ENCODE measurements at places on chromosomes 2 and 18. TPM values are rescaled to one million over a fixed set of nuclear protein-coding genes. Genes with fewer than 3 reads are reported as not detected.

DNA sequence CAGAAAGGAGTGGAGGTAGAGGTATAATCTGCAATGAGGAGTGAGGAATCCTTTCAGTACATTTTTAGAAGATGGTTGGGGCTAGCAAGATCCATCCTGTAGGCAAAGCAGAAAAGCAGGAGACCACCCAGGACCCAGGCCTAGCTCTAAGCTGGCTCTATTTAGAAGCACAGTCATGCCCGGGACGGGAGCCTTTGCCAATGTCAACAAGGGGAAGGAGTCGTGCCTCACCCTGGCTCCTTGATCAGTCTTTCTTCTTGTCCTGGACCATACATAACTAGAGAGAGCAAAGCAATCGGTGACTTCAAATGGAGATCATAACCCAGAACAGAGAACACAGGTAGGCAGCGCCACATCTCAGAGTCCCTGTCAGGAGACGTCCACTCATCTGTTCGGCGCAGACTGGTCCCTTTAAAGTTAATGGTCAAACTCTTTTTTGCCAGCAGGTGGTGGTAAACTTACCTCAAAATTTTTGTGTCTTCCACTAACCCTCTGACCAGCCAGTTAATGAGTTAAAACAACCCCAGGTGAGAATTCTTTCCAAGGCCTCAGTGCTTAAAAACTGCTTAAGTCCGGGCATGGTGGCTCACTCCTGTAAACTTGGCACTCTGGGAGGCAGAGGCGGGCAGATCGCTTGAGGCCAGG lies 8.0 kb downstream of the MC5R start:
- DNase-seq = no peak

GRCh38 chr2:19885791-19886190 lies 16.0 kb downstream of the TTC32 start:
- DNase-seq = no peak

DNA sequence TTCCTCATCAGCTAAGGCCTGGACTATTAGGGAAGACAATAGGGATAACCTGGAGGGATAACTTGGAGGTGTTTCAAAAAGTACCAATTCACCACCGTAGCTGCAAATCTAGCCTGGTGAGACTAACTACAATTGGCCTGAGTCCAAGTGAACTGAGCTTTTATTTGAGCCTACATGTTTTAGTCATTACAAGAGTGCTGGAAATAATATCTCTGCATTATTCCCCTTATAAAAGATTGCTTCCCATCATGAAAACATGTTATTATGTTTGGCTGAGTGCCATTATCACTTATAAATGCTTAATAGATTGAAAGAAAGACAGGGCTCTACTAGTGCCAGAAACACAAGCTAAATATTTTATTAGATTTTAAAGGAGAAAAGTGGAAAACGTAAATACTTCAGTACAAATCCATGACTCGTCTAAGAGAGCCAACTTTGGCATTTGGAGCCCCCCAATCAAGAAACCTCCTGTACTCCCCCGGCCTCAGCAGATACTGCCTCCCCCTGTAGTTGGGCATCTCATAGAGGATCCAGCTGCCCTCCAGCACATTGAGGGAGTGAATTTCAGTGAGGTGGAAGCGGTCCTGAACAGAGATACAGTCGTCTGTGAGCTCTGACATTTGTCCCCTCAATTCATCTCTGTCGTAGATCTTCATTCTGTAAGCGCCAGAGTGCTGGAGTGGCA lies 3.6 kb downstream of the CRYGB start:
- DNase-seq = no peak

DNA sequence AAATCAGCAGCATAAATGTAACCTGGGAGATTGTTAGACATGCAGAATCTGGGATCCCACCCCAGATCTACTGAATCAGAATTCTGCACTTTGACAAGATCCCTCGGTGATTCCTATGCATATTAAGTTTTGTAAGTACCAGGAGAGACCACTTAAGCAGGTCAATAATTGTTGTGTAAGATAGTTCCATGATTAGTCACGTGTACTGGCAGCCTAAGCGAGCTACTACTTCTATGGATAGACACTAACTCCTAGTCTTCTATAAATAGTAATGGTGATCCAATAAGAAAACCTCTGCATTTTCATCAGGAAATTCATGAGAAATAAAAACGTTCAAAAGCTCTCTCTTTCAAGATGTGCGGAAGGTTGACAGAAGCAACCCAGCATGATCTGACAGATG lies 988.2 kb upstream of the CHAC2 start:
- DNase-seq = no peak

DNA sequence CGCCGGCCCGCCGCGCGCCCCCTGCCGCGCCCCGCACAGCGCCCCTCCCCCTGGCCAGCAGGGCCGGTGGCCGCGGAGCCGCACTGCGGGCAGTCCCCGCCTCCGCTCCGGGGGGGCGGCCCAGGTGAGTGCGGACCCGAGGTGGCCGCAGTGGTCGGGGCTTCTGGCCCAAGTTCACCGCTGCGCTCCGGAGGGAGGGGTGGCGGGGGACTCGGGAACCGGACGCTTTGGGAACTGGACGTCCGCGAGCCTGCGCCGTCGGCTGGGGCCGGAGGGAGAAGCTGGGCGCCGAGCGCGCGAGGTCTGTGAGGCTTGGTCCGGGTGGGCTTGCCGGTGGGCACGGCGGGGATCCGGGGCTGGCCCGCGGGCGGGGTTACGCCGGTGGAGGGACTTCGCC lies 591 bp upstream of the LDLRAD4 start:
- peak; percentile 17 for DNase-seq

- no peak for DNase-seq
Observed at GRCh38 chr2:152200101-152200500, 24.5 kb upstream of the STAM2 start.

DNA sequence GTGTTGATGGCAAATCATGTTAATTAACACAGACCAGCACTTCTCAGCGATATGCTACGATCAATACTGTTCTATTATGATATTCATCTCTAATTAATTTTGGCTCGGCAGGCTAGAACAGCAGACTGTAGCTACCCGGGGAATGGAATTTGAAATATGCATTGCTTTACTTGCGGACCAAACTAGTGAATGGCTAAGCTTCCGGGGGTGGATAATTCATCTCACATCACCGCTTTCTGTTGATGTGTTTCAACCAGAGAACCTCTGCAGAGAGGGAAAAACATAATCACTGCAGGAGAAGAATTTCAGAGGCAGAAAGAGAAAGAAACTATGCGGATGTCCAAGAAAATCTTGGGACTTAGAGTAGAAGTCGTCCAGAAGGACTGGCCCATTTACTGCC lies 490.9 kb downstream of the STK39 start:
- DNase-seq = no peak

- DNase-seq = no peak
Observed at GRCh38 chr18:12405066-12405465, 2.7 kb upstream of the PRELID3A start.

DNA sequence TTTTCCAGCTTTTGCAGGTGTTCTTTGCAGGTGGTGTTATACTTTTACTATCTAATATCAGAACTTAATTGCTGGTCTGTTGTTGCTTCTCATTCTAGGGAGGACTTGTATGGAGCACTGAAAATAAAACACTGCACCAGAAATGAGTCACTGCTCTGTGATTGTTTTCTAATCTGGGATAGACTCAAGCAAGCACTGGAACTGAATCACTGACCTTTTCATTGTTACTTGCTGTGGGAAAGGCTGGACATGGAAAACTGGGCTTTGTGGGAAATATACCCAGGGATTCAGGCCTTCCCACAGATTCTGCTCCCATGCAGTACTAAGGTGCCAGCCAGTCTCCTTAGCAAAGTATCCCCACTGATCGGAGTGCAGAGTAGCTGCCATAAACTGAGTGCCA lies 470.0 kb upstream of the GCFC2 start:
- no peak for DNase-seq

DNA sequence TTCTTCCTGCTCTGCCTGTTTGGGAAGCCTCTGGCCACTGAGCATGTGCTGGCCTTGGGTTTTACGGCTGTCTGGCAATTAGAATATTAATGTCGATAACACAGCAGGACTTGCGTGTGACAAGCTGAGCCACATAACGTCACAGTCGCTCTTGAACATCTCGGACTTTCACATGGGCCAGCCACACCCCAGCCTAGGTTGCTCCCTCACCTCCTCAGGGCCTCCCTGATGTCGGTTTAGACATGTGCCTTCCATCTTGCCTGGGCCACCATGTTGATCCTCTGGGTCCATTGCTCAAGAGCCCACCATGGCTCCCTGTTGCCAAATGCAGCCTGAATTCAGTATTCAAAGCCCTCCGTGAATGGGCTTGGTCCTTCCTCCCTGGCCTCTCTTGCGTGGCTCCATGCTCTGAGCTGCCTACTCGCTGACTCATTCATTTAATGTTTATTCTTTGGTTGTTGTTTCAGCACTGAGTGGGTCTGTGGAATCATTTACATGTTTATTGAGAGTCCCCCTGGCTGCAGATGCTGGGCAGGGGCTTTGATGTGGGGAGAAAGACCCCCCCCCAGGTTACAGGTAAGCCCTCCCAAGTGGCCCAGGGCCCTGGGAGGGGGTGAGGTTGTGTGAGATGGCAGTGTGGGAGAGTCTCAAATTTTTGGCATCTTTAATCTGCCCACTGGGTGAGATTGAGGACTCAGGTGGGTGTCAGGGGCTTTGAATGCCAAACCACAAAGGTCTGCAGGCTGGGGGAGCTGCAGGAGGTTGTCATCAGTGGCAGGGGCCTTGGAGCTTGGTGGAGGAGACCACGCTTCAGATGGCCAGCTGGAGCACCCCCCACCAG lies 62.0 kb downstream of the ODC1 start:
- DNase-seq = no peak

- DNase-seq = no peak
Observed at GRCh38 chr18:62953663-62954062, 238.3 kb downstream of the PHLPP1 start.

DNA sequence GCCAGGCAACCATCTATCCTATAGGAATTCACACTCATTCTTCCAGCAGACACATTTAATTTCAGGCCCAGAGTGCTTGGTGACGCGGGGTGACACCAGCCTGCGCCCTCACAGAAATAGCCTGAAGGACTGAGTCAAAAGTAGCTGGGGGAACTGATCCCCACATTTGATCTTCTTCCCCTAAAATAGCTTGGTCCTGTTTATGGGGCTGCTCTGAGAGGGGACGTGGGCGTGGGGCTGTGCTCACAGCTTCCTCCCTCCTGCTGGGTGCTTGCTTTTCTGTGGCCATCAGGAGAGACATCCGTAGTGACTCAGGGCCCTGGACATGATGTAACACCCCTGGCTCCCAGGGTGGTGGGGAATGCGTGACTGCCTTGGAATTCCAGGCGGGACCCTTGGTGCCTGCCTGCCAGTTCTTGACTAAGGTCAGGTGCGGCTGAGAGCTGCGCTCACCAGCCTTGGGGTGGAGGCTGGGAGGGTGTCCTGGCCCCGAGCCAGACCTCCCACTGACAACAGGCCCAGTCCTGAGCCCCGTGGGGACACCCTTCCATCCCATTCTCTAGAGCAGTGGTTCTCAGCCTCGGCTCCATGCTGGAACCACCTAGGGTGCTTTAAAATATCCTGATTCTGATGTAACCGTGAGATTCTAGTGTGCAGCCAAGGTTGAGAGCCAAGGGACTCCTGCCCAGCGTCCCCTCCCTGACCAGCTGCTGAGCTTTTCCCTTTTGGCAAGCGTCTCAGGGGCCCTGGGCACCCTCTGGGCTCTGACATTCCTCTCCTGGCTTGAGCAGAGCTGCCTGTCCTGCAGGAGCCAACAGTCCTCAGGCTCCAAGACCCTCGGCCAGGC lies 47.4 kb upstream of the SMAD7 start:
- no peak for DNase-seq

GRCh38 chr2:1366546-1367134 lies 46.6 kb upstream of the TPO start:
- no peak for DNase-seq

GRCh38 chr2:112692495-112692911 lies 28.3 kb upstream of the NT5DC4 start:
- DNase-seq = peak; percentile 87

GRCh38 chr18:36633961-36634412 lies 194.8 kb downstream of the TPGS2 start:
- DNase-seq = no peak

DNA sequence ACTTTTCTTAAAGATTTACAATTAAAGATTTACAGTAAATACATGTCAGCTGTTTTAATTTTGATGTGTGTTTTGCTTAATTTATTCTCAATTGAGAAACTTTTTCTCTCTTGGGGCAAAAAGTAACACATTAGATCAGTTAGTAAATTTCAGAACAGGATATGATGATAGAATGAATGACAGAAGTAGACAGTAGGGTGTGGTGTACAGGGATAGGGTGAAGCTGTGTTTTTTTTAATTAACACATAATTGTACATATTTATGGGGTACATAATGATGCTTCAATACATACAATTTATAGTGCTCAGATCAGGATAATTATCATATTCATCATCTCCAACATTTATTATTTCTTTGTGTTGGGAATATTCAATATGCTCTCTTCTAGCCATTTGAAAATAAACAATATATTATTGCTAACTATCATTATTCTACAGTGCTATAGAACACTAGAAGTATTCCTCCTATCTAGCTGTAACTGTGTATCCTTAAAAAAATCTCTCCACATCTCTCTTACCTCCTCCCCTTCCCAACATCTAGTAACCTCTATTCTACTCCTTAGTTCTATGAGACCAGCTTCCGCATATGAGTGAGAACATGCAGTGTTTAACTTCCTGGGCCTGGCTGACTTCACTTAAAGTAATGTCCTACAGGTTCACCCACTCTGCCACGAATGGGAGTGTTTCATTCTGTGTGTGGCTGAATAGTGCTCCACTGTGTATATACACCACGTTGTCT lies 175.2 kb downstream of the SNTG2 start:
- no peak for DNase-seq

- DNase-seq = no peak
Observed at GRCh38 chr2:85324639-85325465, 2.9 kb downstream of the TGOLN2 start.

DNA sequence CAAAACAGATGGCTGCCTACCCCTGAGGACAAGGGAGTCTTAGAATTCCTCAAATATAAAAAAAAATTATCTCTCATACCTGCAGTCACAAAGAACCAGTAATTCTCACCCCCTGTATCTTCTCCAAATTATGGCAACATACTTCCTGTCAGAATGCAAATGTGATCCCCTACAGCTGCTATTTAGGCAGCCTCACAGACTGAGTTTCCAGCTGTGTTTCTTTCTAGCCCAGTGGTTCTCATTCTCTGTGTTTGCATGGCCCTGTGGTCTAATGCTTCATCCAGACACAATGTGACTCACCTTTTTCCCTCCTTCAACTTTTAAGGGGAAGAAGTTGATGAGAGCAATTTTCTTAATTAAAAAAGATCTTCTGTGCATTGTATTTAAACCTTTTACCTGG lies 726.3 kb downstream of the TSN start:
- DNase-seq = no peak

DNA sequence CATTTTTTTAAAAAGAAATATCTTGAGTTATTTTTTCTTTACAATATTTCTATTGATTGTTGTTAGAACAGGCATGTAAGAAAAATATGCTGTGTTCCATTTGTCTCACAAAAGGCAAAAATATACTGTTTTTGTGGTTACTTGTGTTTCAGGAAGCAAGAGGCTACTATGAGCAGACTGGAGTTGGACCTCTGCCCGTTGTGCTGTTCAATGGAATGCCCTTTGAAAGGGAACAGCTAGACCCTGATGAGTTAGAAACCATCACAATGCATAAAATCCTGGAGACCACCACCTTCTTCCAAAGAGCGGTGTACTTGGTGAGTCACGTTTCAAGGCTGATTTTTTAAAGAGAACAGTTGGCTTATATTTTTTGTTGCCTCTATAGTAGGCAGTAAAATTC lies 54.7 kb downstream of the UGGT1 start:
- DNase-seq = no peak

Gene MC5R
- total RNA-seq = not detected

Gene HMSD
- 18.9 TPM for total RNA-seq

Gene RFTN2
- total RNA-seq = not detected

Gene EFR3B
- total RNA-seq = 1.5 TPM

Gene ZNG1B
- total RNA-seq = 35.3 TPM

Gene LRRC30
- total RNA-seq = not detected

Gene SAG
- 0.27 TPM for total RNA-seq

All from activated CD4-positive, alpha-beta memory T cell treated with anti-CD3 and anti-CD28 coated beads for 36 hours (primary cell).